ENCODE measurements at places on chromosomes 1 and 21.

GRCh38 chr1:28804071-28804470 lies 7.9 kb upstream of the OPRD1 start:
- no peak overlapping the region for H3K4me3 ChIP-seq
- no peak overlapping the region for H3K27ac ChIP-seq
- no peaks in the 10 kb centered on the region for H3K36me3 ChIP-seq
- DNase-seq = no peak
- H3K4me1 ChIP-seq = no peaks in the 10 kb centered on the region

DNA sequence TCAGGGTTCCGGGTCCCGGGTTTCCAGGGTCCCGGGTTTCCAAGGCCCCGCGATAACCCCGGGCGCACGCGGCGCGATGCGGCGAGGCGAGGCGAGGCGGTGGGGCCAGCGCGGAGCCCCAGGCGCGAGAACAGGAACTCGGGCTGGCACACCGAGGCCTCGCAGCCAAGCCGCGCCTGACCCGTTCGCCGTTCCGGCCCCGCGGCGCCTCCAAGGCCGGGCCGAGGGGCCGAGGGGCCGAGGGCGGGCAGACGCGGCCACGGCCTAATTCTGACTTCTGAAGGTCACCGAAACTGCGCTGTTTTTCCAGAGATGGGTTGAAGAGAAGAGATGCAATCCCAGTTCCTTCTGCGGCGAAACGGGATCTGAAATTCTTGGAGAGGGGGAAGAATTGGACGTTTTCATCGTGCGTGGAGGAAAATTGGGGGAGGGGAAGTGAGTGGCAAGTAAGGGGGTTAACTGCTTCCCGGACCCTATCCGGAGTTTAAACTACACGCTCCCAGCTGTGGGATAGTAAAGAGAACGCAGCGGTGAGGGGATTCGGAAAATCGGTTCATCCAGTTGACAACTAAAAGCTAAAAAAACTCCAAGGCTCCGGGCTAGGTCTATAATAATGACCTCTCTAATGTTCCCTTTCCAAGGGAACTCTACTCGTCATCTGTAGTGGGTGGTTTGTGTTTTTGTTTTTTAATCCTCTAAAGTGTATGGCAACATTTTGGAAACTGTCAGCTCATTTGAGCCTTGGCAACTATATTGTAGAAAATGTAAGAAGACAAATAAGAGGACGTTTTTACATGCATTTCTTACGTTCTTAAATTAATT lies 8.2 kb downstream of the TBX15 start:
- H3K36me3 ChIP-seq = no peaks in the 10 kb centered on the region
- no peak overlapping the region for H3K27ac ChIP-seq
- peaks cover 26% of the 10 kb centered on the region for H3K27me3 ChIP-seq
- H3K4me3 ChIP-seq = peak overlapping the region; percentile 48

GRCh38 chr1:42797414-42797813 lies 12.6 kb downstream of the TMEM269 start:
- no peak overlapping the region for H3K4me3 ChIP-seq
- H3K27me3 ChIP-seq = no peaks in the 10 kb centered on the region
- H3K27ac ChIP-seq = no peak overlapping the region
- H3K4me1 ChIP-seq = no peaks in the 10 kb centered on the region
- DNase-seq = no peak

GRCh38 chr21:30083225-30083945 lies 83.2 kb downstream of the CLDN17 start:
- DNase-seq = no peak
- H3K27me3 ChIP-seq = no peaks in the 10 kb centered on the region
- no peak overlapping the region for H3K27ac ChIP-seq
- no peaks in the 10 kb centered on the region for H3K4me1 ChIP-seq
- no peaks in the 10 kb centered on the region for H3K36me3 ChIP-seq

- no peak for DNase-seq
- no peaks in the 10 kb centered on the region for H3K27me3 ChIP-seq
- no peaks in the 10 kb centered on the region for H3K36me3 ChIP-seq
Observed at GRCh38 chr1:197841883-197842553, 60.4 kb upstream of the C1orf53 start.

DNA sequence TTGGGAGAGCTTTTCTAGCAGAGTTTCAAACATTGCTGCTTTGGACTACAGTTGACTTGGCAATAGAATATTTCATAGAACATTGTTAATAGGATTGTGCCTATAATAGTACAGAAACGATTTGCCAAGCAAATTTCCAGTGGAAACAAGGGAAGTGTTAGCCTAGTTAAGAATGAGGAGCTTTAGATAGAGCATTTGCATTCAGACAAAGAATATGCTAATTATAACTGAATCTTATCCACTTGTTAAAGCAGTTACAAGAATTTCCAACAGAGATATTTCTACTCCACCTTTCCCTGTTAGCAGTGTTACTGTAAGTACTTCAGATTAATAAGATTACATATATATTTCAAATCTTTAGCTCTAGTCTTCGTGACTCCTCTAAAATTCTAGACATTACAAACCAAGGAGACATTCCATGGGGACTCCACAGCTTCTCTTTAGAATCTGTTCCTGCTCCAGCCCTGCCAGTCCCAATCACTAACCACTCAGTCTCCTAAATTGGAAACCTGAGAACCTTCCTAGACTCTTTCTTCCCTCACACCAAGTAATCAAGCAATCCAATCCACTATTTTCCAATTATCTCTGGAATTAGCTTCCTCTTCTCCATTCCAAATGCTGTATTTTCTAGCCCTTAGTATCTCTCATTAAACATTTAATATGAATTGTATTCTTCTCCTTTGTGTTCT lies 141.8 kb upstream of the PBX1 start:
- H3K27me3 ChIP-seq = no peaks in the 10 kb centered on the region
- no peak for DNase-seq
- H3K4me3 ChIP-seq = no peak overlapping the region
- H3K27ac ChIP-seq = no peak overlapping the region
- H3K4me1 ChIP-seq = no peaks in the 10 kb centered on the region

DNA sequence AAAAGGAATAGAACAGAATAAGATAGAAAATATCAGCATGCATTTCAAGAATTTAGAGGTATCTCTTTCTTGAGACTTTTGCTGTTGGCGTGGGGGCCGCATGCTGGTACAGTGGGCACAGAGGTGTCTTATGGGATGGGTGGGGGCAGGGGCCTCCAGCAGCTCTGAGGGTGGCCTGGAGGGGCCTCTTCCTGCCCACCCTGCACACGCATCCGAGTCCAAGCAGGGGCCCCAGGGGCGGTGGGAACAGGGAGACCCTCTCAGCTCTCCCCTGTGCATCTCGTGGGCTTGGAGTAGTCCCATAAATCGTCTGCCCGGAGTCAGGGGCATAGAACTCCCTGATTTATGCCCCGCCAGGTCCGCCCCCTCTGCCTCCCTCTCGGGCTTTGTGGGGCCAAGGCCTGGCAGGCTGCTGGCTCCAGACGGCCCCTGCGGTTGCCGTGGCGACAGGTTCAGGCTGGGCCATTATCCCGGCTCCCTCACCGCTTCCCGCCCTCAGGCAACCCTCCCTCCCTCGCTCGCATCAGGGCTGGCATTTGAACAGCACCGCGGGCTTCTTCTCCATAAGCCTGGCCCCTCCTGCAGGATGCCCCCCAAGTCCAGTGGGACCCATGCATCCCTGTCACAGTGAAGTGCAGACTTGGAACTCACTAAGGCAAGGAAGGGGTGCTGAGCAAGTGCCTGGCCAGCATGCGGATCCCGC lies 133.2 kb upstream of the ZBTB40 start:
- no peaks in the 10 kb centered on the region for H3K4me1 ChIP-seq
- DNase-seq = no peak
- H3K4me3 ChIP-seq = no peak overlapping the region
- no peaks in the 10 kb centered on the region for H3K36me3 ChIP-seq
- no peak overlapping the region for H3K27ac ChIP-seq

- H3K4me1 ChIP-seq = no peaks in the 10 kb centered on the region
- H3K36me3 ChIP-seq = no peaks in the 10 kb centered on the region
- H3K27ac ChIP-seq = no peak overlapping the region
Observed at GRCh38 chr1:52944566-52944965, 17.5 kb downstream of the SCP2 start.

- H3K27me3 ChIP-seq = no peaks in the 10 kb centered on the region
- H3K36me3 ChIP-seq = no peaks in the 10 kb centered on the region
- peak within 1 kb of the TSS; percentile 93 for H3K27ac ChIP-seq
- peaks cover 18% of the 10 kb centered on the region for H3K4me1 ChIP-seq
- peak within 1 kb of the TSS; percentile 96 for H3K4me3 ChIP-seq
- DNase-seq = peak; percentile 57
Observed at GRCh38 chr21:15729674-15730483, at the start of gene USP25. Gene USP25 (plus strand): TSS chr21:15729982. CDS start chr21:15730394, 412 bp downstream.

DNA sequence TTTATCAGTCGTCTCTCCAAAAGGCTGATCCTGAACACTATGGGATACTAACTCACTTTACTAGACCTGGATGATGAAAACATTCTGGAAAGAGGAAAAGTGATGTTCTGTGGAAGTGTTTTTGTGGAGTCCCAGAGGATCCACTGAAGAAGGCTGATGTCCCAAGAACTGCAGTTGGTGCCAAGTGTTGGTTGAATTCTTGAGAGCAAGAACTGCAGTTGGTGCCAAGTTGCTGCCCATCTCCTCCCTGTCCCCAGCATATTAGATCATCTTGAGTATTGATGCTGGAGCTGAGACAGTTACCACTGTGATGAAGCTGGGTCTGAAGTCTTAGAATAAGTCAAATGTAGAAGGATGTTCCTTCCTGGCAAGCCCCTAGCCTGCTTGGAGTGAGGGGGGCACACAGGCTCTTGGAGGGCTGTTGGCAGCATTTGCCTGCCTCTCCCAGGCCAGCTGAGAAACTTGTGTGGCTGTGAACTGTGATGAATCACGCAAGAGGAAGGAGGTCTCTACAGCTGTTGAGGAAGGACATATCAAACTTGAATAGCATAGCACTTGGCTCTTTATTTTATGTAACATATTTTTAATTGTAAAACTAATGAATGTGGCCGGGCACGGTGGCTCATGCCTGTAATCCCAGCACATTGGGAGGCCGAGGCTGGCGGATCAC lies 48.1 kb downstream of the DNAJC6 start:
- H3K27me3 ChIP-seq = no peaks in the 10 kb centered on the region
- H3K36me3 ChIP-seq = no peaks in the 10 kb centered on the region
- DNase-seq = no peak
- no peaks in the 10 kb centered on the region for H3K4me1 ChIP-seq
- no peak overlapping the region for H3K4me3 ChIP-seq
- no peak overlapping the region for H3K27ac ChIP-seq

- H3K4me1 ChIP-seq = peaks cover 23% of the 10 kb centered on the region
- no peak overlapping the region for H3K4me3 ChIP-seq
- H3K36me3 ChIP-seq = no peaks in the 10 kb centered on the region
- H3K27ac ChIP-seq = no peak overlapping the region
- DNase-seq = no peak
Observed at GRCh38 chr1:101203820-101204540, 32.8 kb upstream of the S1PR1 start.

- H3K27ac ChIP-seq = no peak overlapping the region
- no peaks in the 10 kb centered on the region for H3K27me3 ChIP-seq
- no peak overlapping the region for H3K4me3 ChIP-seq
- DNase-seq = no peak
- no peaks in the 10 kb centered on the region for H3K4me1 ChIP-seq
Observed at GRCh38 chr1:220812308-220812707, 25.6 kb downstream of the MTARC1 start.

GRCh38 chr21:37695111-37695510 lies 221.1 kb downstream of the KCNJ6 start:
- peaks cover 18% of the 10 kb centered on the region for H3K4me1 ChIP-seq
- no peak overlapping the region for H3K4me3 ChIP-seq
- no peak overlapping the region for H3K27ac ChIP-seq
- DNase-seq = no peak
- no peaks in the 10 kb centered on the region for H3K27me3 ChIP-seq
- H3K36me3 ChIP-seq = no peaks in the 10 kb centered on the region

- peak overlapping the region; percentile 90 for H3K27ac ChIP-seq
- H3K4me1 ChIP-seq = peaks cover 8% of the 10 kb centered on the region
- peaks cover 9% of the 10 kb centered on the region for H3K36me3 ChIP-seq
- no peak for DNase-seq
- H3K4me3 ChIP-seq = peak overlapping the region; percentile 77
- no peaks in the 10 kb centered on the region for H3K27me3 ChIP-seq
Observed at GRCh38 chr1:150320667-150320978, 710 bp upstream of the PRPF3 start.

DNA sequence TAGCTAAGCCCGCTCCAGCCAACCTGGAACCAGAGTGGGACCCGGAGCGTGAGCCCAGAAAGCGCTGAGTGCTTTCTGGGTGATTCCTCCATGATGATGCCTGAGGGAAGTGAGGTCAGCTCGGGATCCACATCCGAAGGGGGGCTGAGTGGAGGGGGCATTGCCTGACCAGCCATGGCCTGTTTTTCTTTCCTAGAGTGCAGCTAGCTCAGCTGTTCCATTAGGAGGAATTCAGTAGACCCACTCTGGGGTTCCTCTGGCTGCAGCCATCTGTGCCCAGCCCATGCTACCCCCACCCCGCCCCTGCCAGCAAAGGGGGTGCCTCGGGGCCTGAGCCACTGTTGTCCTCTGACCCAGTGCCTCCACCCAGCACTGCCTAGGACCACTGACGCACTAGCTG lies 9.6 kb upstream of the SLC25A34 start:
- H3K36me3 ChIP-seq = peaks cover 81% of the 10 kb centered on the region
- no peaks in the 10 kb centered on the region for H3K4me1 ChIP-seq
- no peak overlapping the region for H3K27ac ChIP-seq
- DNase-seq = no peak
- H3K27me3 ChIP-seq = no peaks in the 10 kb centered on the region

GRCh38 chr1:232130815-232131480 lies 499.0 kb downstream of the SIPA1L2 start:
- no peaks in the 10 kb centered on the region for H3K36me3 ChIP-seq
- no peak overlapping the region for H3K27ac ChIP-seq
- no peaks in the 10 kb centered on the region for H3K27me3 ChIP-seq
- DNase-seq = no peak

GRCh38 chr1:53317646-53318539 lies 10.0 kb downstream of the LRP8 start:
- H3K4me1 ChIP-seq = no peaks in the 10 kb centered on the region
- H3K27ac ChIP-seq = no peak overlapping the region
- no peaks in the 10 kb centered on the region for H3K36me3 ChIP-seq
- H3K27me3 ChIP-seq = no peaks in the 10 kb centered on the region

GRCh38 chr1:58136387-58136786 lies 410.1 kb downstream of the OMA1 start:
- H3K4me3 ChIP-seq = no peak overlapping the region
- no peaks in the 10 kb centered on the region for H3K27me3 ChIP-seq
- no peaks in the 10 kb centered on the region for H3K4me1 ChIP-seq
- DNase-seq = no peak
- H3K27ac ChIP-seq = no peak overlapping the region
- H3K36me3 ChIP-seq = no peaks in the 10 kb centered on the region

DNA sequence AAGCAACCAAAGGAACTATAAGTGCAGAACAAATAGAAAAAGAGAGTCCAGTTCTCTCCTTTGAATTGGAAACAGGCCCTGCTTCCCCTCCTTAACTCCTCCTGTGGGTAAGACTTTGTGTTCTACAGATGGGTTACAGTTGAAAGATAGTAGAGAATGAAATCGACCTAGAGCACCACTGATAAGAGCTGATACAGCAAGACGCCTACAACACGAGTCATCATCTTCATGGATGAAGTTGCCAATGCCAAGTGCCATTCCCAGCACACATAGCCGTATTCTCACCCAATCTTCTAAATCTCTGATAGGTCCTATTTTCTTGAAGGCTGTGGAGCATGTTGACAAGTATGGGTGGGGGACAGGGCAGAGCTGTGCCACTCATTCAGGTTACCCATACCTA lies 99.8 kb upstream of the CAMK1G start:
- no peak overlapping the region for H3K4me3 ChIP-seq
- H3K27me3 ChIP-seq = no peaks in the 10 kb centered on the region
- no peaks in the 10 kb centered on the region for H3K36me3 ChIP-seq
- no peaks in the 10 kb centered on the region for H3K4me1 ChIP-seq
- H3K27ac ChIP-seq = no peak overlapping the region

GRCh38 chr1:22658385-22659163 lies 5.5 kb downstream of the C1QB start:
- H3K4me1 ChIP-seq = no peaks in the 10 kb centered on the region
- DNase-seq = no peak
- no peaks in the 10 kb centered on the region for H3K27me3 ChIP-seq
- H3K36me3 ChIP-seq = no peaks in the 10 kb centered on the region
